ENCODE measurements at places on chromosomes 12 and 14. TPM values are rescaled to one million over a fixed set of nuclear protein-coding genes. Genes with fewer than 3 reads are reported as not detected.

The GPRC5A gene
- polyA plus RNA-seq = 11.7 TPM

The SHMT2 gene
- 90.7 TPM for polyA plus RNA-seq

The PDE3A gene
- 19.7 TPM for polyA plus RNA-seq

The ESPL1 gene
- polyA plus RNA-seq = 11.6 TPM

The DDIT3 gene
- polyA plus RNA-seq = 31.2 TPM

The ARHGEF25 gene
- 33.4 TPM for polyA plus RNA-seq

The C1RL gene
- polyA plus RNA-seq = 28.4 TPM

The PARPBP gene
- polyA plus RNA-seq = 14.2 TPM

The TMEM119 gene
- 16.7 TPM for polyA plus RNA-seq

The SLC4A8 gene
- polyA plus RNA-seq = 2.8 TPM

The VAMP1 gene
- polyA plus RNA-seq = 14.8 TPM

The SYNE3 gene
- polyA plus RNA-seq = 2.9 TPM

The B4GALNT1 gene
- polyA plus RNA-seq = 0.87 TPM

The ANG gene
- 2.7 TPM for polyA plus RNA-seq

The ARHGAP9 gene
- polyA plus RNA-seq = 3.4 TPM

The KRT74 gene
- polyA plus RNA-seq = not detected

DNA sequence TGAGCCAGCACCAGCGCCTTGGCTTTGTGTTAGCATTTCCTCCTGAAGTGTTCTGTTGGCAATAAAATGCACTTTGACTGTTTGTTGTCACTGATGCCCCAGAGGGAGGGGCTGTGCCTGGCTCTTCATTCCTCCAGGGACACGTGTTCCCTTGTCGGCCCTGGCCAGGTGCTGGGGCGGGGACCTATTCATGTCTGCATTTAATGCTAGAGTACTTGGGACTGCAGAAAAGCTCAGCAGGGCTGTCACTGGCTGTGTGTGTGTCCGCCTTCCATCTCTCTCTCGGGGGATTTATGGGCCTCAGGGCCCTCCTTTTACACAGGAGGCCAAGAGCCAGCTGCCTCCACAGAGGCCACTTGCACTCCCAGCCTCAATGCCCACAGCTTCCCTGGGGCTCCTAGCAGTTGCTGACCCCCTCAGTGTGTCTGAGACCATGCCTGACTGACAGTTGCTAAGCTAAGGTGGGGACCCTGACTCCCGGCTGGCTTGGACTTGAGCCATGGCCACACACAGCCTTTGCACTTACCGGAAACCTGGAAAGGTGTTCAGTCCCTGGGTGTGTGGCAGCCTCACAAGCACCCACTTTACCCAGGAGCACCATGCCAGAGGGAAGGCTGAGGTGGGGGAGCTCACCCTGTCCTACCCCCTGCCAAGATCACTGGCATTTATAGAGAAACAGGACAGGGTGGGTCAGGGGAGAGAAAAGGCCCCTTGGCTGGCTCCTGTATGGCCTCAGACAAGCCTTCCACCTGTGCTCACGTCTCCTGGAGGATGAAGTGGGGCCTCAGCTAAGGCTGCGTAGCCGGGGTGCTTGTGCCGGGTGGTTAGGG, 27.8 kb downstream of the HIP1R start:
- DNase-seq = no peak

GRCh38 chr12:98653866-98654493, 8.9 kb downstream of the APAF1 start:
- no peak for DNase-seq

- DNase-seq = no peak
Measured at GRCh38 chr12:77625441-77625840, 205.3 kb upstream of the NAV3 start.

DNA sequence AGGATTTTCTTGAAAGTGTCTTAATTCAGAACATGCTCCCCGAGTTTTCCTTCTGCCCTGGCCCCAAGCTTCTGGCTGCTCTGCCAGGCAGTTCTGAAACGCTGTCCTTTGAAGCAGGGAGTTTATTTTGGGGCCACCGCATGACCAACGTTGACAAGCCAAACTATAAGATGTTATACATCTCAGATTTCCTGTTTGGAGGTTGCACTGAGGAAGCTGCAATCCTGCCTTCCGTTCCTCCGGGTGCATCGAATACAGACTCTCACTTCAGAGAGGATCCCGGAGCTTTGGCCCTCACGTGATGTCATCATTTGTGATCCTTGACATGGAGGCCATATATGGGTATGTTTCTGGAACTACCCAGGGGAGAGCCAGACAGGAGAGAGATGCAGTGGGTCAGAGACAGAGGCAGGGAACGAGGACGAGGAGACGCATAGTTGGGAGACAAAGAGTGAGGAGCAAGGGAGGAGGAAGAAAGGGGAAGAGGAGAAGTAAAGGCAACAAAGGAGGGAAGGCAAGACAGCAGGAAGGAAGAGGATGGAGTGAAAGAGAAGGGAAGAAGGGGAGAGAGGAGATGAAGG, at the start of gene ASB2:
Gene ASB2, minus strand, starts transcription at position 94 of the 581 bp plus-strand sequence. CDS start 12,031 bp downstream, outside the sequence.
- DNase-seq = no peak

- DNase-seq = no peak
Measured at GRCh38 chr12:85814741-85815140, 21.5 kb downstream of the RASSF9 start.

DNA sequence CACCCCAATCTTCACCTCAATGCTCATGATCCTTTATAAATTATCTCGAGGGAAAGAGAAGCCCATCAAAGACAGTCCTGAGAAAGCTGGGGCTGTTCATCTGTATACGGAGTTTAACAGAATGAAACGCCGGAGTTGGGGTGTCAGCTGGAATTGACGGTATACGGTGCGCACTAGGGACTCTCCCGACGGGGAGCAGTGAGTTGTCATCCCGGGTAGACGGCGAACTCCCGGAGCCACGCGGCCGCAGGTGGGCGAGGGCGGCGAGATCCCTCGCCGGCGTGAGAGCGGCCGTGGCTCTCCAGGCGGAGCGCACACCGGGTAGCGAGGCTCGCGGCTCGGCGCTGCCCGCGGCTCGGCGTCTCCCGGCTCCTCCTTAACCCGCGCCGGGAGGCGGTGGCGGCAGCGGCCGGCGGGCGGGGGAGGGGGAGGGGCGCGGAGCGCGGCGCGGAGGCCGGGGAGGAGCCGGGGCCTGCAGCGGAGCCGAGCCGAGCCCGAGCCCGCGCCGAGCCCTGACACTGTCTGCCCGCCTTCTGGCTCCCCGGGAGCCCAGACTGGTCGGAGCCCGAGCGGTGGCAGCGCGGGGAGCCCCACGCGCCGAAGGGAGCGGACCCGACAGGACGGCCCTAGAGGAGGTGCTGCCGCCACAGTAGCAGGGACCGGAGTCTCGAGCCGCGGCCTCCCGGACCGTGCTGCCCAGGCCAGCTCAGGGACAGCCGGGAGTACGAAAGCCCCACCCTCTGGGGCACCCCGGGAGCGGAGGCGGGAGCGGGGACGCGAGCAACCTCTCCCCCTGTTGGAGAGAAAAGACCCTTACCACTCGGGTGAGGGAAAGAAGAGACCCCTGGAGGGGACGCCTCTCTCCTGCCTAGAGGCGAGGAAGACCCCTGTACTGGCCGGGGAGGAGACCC, at the start of gene FOXJ2:
Gene FOXJ2, plus strand, starts transcription at position 475 of the 911 bp plus-strand sequence. CDS start 7,117 bp downstream, outside the sequence.
- DNase-seq = peak; percentile 77

- DNase-seq = no peak
Measured at GRCh38 chr12:108612788-108613282, 15.0 kb upstream of the TMEM119 start.

DNA sequence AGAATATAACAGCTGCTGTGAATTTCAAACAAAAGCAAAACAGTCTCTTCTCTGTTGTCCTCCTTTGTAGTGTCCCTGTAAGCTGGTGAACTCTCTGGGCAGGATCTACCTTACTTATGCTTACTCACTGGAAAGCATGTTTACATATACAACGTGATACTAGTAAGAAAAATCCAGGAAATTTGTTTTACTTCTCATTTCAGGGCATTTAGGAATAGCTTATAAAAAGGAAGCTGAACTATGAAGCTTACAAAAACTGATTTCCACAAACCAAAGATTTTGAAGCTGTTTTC, 311.0 kb downstream of the NOVA1 start:
- DNase-seq = no peak

GRCh38 chr12:27260746-27261145, 16.7 kb downstream of the STK38L start:
- no peak for DNase-seq

DNA sequence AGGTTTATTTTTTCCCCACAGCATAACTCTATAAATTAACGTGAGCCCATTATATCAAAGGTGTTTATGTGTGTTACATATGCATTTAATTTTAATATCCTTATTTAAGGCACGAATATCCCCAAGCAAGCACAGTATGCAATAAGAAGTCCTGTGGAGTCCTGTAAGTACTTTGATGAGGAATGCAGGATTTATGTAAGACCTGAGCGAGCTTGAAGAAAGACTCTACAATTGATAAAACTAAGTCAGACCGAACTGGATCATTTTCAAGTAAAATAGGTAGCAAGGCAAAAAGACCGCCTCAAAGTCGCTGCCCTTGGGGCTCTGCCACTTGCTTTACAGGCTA, 755 bp downstream of the SLC25A21 start:
- DNase-seq = no peak

- no peak for DNase-seq
Measured at GRCh38 chr14:99522025-99522401, 40.8 kb downstream of the CCNK start.

DNA sequence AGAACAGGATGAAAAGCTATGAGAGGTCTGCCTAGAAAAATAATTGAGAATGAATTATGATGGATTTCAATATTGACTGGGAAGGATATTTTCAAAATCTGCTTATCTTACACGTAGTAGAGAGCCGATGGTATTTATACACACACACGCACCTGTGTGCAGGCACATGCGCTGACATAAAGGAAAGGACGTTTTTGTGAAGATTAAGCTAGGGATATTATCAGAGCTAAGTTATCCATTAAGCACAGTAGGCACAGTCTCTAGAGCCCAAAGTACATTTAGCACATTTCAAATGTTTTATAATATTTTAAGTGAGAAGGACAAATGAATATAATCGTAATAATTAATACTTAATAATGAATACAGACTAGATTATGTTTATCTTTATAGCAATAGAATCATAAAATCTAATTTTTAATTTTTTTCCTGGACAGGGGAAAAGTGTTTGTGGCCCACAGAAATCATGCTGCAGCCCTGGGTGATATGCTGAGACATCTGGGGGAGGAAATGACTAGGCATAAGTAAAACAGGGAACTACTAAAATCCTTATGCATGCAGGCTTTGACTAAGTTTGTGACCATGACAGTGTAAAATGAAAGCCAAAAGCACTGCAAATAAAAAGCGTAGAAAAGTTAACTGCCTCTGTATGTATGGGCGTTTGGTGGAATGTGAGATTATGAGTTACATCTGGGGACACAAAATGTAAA, 146.1 kb downstream of the KITLG start:
- DNase-seq = no peak

DNA sequence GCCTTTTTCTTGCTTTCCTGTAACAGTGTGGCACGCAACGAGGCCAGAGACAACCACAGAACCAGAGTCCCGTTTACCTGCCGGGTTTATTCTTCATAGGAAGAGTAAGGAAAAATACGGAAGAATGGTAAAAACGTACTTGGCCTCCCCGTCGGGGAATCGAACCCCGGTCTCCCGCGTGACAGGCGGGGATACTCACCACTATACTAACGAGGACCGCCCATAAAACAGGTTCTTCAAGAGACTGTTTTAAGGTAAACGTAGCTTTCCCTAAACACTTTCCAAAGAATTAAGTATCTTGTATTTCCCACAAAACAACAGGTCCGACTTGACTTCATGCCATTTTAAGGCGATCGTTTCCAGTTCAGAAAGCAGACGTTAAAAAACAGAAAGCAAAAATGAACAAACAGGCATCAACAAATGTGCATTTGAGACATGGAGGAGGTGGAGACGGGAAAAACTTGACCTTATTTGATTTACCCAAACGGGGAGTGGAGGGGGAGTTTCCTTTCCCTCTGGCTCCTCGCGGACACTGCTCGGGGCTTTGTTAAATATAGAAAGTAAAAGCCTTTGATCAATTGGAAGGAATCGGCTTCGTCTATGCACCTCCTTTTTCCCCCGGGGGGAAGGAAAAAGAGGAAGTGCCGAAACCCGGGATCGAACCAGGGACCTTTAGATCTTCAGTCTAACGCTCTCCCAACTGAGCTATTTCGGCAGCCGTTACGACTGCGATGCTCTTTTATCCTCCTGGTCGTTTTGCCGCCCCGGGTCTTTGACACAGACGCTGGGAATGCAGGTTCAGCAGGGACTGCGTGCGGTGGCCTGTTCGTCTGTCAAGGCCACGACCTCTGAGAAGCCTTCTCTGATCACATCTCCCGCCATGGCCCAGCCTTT, 13.0 kb upstream of the UBC start:
- DNase-seq = peak; percentile 86

- DNase-seq = no peak
Measured at GRCh38 chr14:57295239-57295638, 26.5 kb downstream of the AP5M1 start.

- DNase-seq = no peak
Measured at GRCh38 chr12:113762882-113763816, 203.0 kb downstream of the RBM19 start.

DNA sequence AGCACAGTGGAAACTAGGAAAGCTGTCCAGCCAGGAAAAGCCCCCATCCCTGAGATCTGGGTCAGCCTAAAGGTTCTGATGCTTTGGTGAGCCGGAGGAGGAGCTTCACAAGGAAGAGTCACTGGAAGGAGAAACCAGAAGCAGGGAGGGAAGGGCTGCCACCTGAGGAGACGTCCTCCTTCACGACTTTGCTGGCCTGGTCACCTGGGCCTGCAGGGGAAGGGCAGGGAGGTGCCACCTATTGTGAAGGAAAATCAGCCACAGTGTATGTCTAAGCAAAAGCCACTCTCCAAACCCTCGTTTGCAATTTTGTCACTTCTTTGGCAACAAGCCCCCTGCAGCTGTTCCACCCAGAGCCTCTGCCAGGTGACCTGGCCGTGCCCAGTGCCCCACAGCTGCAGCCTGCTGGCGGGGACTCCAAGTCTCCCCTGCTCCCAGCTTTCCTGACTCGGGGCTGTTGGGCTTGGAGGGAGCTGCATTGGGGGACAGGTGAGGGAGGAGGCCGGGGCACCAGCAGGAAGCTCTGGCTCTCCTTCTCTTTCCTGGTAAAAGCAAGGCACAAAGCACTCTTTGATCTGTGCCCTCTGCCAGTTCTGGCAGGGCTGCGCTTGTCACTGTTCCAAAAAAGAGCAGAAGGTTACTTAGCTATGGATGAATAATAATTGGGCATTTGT, 120.9 kb upstream of the BCL2L14 start:
- no peak for DNase-seq

GRCh38 chr14:55684956-55685584, 105.1 kb downstream of the KTN1 start:
- no peak for DNase-seq

DNA sequence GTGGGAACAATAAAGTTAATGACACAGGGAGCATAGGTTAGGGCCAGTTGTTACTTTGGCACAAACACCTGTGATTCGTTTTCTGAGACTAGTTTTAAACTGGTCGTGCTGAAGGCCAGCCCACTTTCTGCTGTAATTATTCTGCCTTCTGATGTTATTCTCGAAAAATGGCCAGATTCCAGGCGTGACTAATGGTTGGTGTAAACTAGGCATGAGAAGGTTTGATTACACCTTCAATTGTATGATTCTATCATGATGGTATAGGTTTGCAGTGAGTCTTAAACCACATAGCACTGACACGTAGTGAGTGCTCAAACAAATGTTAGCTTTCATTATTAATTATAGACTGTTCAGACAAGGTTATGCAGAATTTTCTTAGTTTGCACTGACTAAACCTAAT, 39.0 kb downstream of the CKB start:
- peak; percentile 21 for DNase-seq
